ENCODE measurements at places on chromosomes 11 and 22.

GRCh38 chr11:75380716-75381420 is 18.4 kb upstream of the RPS3 start:
- peak; percentile 68 for DNase-seq

GRCh38 chr22:48941033-48941902 is 886.4 kb downstream of the BRD1 start:
- no peak for DNase-seq

DNA sequence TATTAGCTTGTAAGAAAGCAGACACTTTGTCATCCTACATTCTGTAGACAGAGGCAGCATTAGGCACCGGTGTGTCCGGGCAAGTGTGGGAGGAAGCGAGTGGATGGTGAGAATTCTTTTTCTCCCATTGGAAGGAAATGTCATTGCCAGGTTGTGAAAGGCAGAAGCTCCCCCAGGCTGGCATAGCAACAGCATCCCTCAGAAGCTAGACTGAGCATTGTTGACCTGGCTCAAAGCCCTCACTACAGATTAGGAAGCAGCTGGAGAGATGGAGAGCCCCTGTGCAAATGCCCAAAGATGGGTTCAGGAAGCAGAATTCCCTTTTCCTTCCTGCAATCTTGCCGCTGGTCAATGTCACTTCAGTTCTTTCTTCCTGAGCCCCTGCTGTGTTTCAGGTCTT is 1299.3 kb downstream of the TBC1D22A start:
- DNase-seq: no peak

- no peak for DNase-seq
Measured at GRCh38 chr22:41762980-41763779, 37.3 kb upstream of the CCDC134 start.

GRCh38 chr11:72069787-72070251 is 10.5 kb downstream of the NUMA1 start:
- DNase-seq: peak; percentile 95

GRCh38 chr22:30637701-30638114 is 2.1 kb downstream of the SLC35E4 start:
- DNase-seq: no peak

DNA sequence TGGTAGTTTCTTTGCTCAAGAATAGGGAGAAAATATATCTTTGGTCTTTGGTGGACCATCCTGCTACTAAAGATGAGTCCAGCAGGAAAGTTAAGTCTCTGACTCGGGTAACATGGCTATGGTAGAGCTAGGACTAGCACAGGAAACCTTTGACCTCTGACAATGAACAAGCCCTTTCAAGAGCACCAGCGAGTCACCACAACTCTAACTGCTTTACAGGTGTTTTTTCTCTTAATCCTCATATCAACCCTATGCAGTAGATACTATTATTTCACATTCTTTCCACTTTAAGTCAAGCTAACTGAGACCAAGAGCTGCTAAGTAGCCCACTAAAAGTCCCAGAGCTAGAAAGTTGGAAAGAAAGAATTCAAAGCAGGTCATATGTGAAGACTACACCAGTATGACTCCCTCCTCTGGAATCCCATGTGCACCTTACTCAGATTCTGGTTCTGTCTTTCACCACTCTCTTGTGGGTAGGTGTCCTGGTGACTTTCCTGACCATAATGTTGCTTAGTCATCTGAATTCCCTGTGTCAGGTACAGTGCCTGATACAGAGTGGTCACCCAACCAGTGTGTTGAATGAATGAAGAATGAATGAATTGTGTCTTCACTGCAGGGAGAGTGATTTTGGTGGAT is 53.8 kb upstream of the ME3 start:
- no peak for DNase-seq

GRCh38 chr11:126391970-126392632 is 36.6 kb downstream of the ST3GAL4 start:
- peak; percentile 29 for DNase-seq

GRCh38 chr11:133595998-133596590 is 63.8 kb upstream of the OPCML start:
- DNase-seq: no peak

DNA sequence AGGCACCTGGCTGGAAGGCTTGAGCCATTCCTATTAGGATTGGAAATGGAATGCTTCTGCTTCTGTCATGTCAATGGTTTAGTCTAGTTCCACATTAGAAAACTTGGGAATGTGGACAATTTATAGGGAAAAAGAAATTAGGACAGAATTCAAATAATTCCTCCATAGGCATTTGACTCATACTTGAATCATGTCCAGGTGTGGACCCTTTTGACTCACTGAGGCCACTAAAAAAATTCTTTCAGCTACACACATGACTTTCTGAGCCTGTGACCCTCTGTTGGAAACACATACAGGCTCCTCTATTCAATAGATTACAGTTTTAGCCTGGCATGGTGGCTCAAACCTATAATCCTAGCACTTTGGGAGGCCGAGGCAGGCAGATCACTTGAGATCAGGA is 100.5 kb downstream of the RASSF10 start:
- DNase-seq: no peak

DNA sequence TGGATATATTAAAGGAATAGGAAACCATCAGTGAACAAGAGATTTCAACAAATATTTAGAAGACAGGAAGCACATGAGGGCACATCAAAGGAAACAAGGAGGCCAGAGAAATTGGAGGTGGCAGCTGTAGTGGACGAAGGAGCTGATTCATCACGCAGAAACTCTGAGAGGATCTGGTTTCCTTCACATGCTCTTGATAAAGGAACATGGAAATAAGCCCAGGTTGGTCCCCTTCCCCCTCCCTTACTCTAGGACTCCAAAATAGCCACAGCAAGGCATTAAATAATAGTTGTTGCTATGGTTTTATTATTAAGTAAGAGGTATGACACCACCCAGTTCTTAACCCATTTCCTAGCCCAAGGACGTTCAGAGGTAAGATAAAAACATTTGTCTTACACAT is 11.3 kb downstream of the IZUMO1R start:
- no peak for DNase-seq

DNA sequence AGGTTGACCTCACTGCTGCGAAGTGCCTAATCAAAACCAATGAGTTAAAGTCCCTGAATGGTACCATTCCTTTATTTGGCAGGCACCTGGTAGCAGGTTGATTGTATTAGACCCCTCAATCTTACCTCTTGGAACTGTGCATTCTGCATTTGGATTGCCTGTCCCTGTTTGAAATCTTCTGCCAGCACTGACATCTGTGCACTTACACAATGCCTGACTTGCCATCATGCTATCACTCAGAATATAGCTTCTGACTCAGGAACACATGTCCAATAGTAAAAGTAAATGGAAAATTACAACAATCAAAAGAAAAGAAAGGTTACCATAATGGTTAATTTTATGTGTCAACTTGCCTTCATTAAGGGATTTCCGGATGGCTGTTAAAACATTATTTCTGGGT is 366.0 kb upstream of the PDGFD start:
- peak; percentile 4 for DNase-seq

DNA sequence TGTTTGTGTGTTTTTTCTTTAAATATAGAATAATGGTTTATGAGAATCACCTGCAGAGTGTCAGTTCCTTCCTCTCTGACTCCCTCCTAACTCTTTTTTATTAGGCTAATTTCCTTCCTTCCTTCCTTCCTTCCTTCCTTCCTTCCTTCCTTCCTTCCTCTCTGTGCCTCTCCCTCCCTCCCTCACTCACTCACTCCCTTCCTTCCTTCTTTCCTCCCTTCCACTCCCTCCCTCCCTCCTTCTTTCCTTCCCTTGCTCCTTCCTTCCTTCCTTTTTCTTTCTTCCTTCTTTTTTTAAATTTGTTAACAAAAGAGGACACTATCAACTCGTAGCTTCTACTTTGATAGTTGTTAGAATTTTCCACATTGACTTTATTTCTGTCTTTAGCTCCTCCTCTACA is 152.3 kb upstream of the SEZ6L start:
- DNase-seq: no peak

GRCh38 chr22:26547426-26547825 is 35.2 kb upstream of the TFIP11 start:
- peak; percentile 6 for DNase-seq

GRCh38 chr11:67273260-67273990 is 7.2 kb downstream of the GRK2 start:
- no peak for DNase-seq

GRCh38 chr11:20066783-20067156 is 93.5 kb downstream of the DBX1 start:
- no peak for DNase-seq

DNA sequence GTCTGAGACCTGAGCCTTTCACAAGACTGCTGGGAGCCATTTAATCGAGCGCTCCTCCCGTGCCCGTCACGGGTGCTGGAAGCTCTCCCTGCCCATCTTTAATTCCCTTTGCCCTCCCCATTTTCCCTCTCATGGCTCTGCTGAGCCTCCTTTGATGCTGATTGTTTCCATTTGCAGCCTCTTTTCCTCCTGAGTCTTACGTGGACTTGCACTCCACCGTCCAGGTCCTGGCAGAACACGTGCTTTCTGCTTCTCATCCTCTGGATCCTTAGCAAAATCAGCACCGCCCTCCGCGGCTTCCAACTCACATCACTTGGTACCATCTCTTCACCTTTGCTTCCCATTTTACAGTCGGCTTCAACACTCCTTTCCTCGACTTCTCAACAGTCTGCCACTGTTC is 7.3 kb downstream of the IFT27 start:
- no peak for DNase-seq

- DNase-seq: peak; percentile 91
Measured at GRCh38 chr11:9535189-9535781, 38.2 kb upstream of the WEE1 start.

GRCh38 chr22:19654338-19654987 is 59.8 kb upstream of the SEPTIN5 start:
- DNase-seq: no peak

DNA sequence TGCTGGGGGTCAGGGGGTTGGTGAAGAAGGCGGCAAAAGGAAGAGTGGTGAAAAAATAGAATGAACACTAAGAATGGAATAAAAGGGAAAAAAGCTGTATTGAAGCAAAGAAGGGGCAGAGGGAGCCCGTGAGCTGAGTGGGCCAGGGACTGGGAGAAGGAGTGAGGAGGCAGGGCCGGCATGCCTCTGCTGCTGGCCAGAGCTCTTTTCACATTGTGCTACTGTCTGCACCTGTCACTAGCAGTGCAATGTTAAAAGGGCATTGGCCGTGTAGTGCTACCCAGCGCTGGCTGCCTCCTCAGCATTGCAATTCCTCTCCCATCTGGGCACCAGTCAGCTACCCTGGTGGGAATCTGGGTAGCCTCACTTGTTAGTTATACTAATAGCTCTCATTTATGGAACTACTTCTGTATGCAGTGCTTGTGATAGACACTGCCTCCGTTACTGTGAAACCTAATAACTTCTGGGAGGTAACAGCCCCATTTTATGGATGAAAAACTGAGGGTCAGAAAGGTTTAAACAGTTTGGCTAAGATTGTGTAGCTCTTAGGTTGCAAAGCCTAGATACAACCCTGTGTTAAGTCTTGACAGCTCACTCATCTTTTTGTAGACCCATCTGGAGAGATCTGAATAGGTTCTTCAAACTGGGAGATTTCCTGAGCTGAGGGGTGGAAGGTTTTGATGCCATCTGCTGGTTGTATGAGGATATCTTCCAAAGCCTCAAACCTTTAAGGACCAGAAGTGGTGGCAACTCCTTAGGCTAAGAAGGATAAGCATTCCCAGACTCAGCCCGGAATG is 8.5 kb downstream of the YPEL4 start:
- peak; percentile 70 for DNase-seq

DNA sequence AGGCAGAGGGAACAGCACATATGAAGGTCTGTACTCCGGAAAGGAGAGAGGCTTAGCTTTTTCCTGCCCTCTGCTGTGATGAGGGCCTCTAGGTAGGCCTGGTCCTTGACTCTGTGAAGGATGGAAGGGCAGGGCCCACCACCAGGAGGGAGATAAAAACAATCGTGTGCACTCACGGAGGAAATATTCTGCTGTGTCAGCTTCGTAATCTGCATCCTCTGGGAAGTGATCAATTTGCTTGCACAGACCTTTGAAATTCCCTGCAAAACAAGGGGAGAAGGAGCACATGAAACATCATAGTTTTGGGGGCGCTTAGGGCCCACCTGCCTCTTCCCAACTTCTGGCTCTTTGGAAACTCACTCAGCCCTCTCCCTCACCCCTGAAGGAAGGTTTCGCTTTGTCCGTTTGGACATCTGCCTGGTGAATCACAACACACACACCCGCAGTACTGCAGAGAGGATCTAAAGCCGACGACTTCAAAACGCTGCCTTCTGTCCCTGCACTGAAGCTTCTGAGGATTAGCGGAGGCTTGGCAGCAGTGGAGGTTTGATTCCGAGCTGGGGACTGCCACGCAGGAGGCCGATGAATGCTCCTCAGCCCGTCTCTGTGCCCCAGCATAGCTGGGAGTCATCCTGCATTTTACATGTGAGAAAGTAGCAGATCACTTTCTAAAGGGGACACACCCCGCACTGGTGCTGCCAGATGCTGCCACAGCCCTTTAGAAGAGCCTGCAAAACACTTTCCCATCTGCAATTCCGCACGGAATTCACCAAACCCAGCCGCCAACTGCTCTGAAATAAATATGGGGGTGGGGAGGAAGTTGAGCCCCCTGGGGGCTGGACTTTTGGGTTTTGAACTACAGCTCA is 58.6 kb upstream of the EIF3D start:
- DNase-seq: no peak

DNA sequence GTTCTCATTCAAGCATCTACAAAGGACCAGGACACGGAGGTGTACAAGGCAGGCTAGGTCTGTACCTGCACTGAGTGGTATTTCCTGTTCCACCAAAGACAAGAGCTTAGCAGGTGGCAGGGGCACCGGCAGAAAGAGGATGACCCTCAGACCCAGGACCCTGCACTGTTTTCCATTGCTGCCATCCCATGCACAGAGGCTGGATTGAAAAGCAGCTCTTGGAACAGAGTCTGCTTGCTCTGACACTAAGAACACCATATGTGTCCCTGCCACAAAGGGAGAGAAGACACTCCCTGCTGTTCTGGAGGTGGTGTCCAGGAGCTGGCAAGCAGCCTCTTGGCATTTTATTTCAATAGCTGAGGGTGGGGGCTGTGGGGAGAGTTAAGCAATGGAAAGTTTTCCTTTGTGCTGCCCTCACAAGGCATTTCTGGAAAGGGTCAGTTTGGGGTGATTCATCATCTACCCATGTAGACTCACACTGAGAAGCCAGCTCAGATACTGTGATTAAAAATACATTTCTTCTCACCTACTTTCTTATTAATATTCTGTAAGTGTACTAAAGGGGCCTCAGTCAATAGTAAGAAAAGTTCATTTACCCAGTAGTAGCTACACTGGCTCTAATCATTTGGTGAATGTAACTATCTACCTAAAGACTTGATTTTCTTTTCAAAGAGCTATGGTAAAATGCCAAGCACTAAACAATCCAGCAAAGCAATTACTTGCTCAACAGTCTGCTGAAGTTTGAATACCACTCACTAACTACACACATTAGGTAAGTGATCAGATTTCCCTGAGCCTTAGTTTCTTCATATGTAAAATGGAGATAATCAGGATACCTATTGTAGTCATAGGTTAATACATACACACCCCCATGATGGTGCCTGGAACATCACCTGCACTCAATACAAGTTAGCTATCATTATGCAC is 55.2 kb downstream of the SLC1A2 start:
- DNase-seq: peak; percentile 87

- DNase-seq: no peak
Measured at GRCh38 chr11:15286465-15286864, 171.7 kb downstream of the INSC start.

- peak; percentile 32 for DNase-seq
Measured at GRCh38 chr11:77411137-77411707, 62.7 kb downstream of the PAK1 start.

All from suppressor macrophage treated with lipopolysaccharide for 4 hours (primary cell).